ENCODE measurements at places on chromosomes 3 and 15.

DNA sequence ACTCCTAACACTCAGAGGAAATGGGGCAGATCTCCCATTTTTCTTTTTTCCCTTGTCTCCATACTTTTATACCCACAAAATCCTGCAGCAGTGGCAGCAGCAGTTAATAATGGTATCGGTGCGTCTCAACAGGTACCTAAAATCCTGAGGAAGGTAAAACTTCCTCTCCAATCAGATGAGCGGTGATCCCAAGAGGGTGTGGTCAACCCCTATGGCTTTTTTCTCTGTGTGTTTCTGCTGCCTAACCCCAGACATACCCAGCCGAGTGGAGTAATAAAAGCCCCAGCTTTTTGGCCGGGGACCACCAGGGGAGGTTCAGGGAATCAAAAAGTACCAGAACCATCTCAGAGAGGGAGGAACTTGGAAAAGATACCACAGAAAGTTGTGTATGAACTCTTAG lies 9.1 kb downstream of the GK5 start:
- no peak overlapping the region for H3K4me3 ChIP-seq
- H3K36me3 ChIP-seq: peaks cover 9% of the 10 kb centered on the region
- no peaks in the 10 kb centered on the region for H3K27me3 ChIP-seq
- no peak overlapping the region for H3K27ac ChIP-seq

DNA sequence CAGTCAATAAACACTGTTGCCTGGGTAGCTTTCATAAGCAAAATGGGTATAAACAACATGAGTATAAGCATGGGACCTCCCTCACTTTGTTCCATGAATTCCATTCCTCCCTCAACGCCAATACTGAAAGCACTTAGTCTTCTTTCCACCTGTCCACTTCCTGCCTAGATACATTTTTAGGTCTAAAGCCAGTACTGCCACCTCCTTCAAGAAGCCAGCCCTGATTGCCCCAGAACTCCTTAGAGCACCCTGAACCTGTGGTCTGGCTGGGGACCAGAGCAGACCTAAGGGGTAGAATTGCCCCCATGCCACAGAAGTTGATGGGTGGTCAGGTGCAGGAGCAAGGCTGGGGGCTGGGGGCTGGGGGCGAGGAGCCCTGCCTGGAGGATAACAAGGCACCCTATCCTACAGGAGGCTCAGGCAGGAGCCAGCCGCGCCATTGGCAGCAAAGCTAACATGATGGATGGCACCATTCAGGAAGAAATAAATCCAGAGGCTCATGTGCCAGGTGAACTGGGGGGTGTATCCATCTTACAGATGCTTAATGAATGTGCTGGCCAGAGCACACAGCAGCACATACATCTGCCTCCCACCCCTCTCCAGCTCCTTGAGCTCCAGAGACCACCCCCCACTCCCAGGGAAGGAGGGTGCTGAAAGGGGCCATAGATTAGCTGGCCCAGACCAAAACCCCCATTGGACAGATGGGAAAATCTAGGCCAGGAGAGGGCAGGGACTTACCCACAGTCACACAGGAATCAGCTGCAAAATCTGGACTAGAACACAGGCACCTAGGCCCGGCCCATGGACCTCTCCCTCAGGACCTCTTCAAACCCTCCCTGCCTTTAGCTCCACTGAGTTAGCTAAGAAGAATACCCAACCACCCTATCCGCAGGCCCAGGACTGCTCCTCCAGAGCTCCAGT lies 113.8 kb upstream of the LINGO1 start:
- H3K4me3 ChIP-seq: no peak overlapping the region
- no peaks in the 10 kb centered on the region for H3K36me3 ChIP-seq
- no peaks in the 10 kb centered on the region for H3K4me1 ChIP-seq
- no peak for DNase-seq

DNA sequence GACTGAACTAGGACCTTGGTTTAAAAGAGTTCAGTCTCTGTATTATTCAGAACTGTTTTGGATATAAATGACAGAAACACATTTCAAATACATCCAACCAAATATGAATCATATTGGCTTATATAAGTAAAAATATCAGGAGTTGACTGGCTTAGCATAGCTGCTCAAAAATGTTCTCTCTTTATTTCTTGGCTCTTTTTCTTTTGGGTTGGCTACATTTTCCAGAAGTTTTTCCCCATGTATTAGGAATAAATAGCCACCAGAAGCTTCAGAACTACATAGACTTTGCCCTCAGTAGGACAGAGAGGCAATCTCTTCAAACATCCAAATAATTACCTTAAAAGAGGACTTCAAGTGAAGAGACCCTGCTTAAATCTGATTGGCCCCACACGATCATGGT lies 32.7 kb downstream of the KCNMB2 start:
- H3K27me3 ChIP-seq: no peaks in the 10 kb centered on the region
- no peaks in the 10 kb centered on the region for H3K36me3 ChIP-seq
- H3K4me1 ChIP-seq: no peaks in the 10 kb centered on the region
- H3K27ac ChIP-seq: no peak overlapping the region
- no peak overlapping the region for H3K4me3 ChIP-seq

- no peak overlapping the region for H3K27ac ChIP-seq
- DNase-seq: no peak
- H3K4me3 ChIP-seq: no peak overlapping the region
- H3K27me3 ChIP-seq: no peaks in the 10 kb centered on the region
- no peaks in the 10 kb centered on the region for H3K36me3 ChIP-seq
Observed at GRCh38 chr3:36250191-36250590, 130.1 kb upstream of the STAC start.

GRCh38 chr15:101597360-101597928 lies 54.7 kb downstream of the TM2D3 start:
- no peak overlapping the region for H3K27ac ChIP-seq
- no peaks in the 10 kb centered on the region for H3K27me3 ChIP-seq
- no peak overlapping the region for H3K4me3 ChIP-seq
- H3K36me3 ChIP-seq: no peaks in the 10 kb centered on the region
- no peak for DNase-seq
- H3K4me1 ChIP-seq: no peaks in the 10 kb centered on the region
